ENCODE measurements at places on chromosomes 1 and 21.

GRCh38 chr1:6265151-6265550 is 4.3 kb upstream of the GPR153 start:
- no peak for DNase-seq

- no peak for DNase-seq
These were observed 7.1 kb upstream of the ZNF669 start for GRCh38 chr1:247111259-247111699.

- no peak for DNase-seq
These were observed 21.1 kb downstream of the KCNN3 start for GRCh38 chr1:154848983-154849382.

DNA sequence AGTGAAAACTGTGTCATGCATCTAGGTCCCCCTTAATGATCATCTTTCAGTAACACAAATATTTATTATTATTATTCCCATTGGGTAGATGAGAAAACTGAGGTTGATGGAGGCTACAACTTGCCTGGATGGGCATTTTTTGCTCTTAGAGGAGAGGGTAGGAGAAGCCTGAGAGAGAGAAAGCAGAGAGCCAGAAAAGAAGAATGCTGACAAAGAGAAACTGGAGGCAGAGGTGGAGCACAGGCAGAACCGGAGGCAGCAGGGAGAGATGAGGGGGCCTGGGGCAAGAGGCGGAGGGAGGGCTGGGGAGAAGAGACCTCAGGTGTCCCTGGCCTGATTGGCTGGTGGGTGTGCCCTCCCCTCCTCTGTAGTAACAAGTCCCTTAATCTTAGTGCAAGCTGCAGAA is 4.1 kb downstream of the BLACAT1 start:
- DNase-seq = no peak

GRCh38 chr1:81366173-81366572 is 434.6 kb upstream of the ADGRL2 start:
- no peak for DNase-seq

- no peak for DNase-seq
These were observed 137.4 kb upstream of the GRIK3 start for GRCh38 chr1:37171691-37172090.

DNA sequence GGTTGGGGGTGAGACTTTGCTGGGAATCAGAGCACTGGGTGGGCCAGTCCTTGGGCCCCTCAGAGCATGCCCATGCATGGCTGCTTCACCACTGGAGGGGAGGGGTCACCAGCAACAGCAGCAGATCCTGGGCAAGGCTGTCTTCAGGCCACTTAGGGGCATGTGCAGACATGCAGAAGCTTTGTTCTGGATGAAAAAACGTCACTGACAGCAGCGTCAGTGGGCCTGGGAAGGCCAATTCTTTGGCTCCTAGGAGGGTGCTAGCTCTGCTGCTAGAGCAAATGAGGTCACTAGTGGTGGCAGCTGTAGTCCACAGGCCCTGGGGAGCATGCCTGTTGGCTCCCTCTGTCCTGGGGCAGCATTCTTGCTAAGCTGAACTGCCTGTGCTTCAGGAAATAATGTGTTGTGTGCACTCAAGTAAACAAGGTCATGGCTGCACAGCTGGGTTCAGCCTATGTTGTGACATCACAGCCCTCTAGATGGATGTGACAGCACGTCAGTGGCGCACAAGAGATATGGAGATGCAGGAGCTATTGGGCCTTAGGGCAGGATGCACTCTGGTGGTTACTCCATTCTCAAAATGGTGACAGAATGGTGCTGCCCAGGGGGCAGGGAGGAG is 27.0 kb downstream of the ZC3H11B start:
- no peak for DNase-seq

GRCh38 chr1:22670352-22670975 is 17.4 kb downstream of the C1QB start:
- no peak for DNase-seq

Data from SW480 (cell line).